ENCODE measurements at places on chromosomes 5 and 9.

- no peak for DNase-seq
These were observed 17.5 kb downstream of the IL9 start for GRCh38 chr5:135878156-135878620.

GRCh38 chr5:95949810-95950209 is 11.8 kb downstream of the ELL2 start:
- no peak for DNase-seq

DNA sequence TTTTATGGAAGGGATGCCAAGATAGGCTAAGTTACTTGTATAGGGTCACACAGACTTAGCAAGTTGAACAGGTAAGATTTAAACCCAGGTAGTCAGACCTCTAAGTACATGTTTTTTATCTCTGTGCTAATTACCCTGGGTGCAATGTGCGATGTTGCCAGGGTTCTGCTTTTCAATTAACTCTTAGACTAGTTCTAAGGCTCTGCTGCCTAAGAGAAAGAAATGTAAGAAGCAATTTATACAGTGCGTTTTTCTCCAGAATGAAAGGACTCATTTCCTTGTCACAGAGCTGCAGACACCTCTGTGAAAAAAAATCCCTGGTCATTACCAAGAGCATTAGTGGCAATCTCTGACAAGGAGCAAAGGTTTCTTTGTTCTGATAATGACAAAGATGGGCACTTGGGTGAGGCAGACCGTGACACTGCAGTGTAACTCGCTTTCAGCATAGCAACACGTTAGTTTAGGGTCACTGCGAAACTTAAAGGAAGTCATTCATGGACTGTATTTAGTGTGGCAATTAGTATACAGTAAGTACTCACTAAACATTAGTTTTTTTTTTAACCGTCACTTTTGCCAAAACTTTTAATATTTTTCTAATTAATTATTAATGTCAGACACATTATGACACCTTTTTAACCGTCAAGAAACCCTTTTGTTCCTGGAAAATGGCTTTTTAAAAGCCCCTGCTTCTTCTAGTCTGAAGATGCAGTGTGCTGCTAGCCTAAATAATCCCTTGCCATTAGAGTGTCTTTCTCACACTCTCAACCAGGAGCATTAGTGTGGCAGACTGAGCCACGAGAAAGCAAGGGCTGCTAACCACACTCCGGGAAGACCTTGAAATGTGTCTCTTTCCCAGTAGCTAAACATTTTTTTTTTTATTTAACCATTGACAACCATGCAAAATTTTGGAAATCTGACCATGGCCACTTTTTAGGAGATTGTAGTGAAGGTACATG is 520.0 kb upstream of the C9orf72 start:
- DNase-seq = no peak

- DNase-seq = no peak
These were observed 224.6 kb downstream of the GABBR2 start for GRCh38 chr9:98484162-98484561.

GRCh38 chr9:77965445-77966123 is 66.0 kb downstream of the GNAQ start:
- no peak for DNase-seq

DNA sequence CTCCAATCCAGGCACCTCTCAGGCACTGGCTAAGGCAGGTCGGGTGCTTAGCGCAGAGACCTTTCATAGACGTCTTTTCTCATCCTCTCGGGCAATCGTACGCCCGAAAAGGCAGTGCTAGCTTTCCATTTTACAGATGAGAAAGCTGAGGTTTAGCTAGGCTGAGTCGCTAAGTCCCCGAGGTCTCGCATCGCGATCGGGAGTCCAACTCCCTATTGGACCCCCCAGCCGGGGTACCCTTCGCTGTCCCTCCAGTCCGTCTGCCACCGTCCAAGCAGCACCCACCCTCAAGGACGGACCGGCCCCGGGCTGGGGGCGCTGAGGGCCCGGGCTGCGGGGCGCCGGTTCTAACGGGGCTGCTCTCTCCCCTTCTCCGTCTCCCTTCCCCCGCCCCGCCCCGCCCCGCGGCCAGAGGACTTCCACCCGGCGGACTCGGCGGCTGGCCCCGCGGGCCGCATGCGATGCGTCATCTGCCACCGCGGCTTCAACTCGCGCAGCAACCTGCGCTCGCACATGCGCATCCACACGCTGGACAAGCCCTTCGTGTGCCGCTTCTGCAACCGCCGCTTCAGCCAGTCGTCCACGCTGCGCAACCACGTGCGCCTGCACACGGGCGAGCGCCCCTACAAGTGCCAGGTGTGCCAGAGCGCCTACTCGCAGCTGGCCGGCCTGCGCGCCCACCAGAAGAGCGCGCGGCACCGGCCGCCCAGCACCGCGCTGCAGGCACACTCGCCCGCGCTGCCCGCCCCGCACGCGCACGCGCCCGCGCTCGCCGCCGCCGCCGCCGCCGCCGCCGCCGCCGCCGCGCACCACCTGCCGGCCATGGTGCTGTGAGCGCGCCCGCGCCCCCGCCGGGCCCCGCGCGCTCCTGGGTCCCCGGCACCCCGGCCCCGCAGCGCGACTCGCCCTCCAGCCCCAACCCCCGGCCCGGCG is 12.5 kb upstream of the EXOSC2 start:
- DNase-seq = peak; percentile 35

DNA sequence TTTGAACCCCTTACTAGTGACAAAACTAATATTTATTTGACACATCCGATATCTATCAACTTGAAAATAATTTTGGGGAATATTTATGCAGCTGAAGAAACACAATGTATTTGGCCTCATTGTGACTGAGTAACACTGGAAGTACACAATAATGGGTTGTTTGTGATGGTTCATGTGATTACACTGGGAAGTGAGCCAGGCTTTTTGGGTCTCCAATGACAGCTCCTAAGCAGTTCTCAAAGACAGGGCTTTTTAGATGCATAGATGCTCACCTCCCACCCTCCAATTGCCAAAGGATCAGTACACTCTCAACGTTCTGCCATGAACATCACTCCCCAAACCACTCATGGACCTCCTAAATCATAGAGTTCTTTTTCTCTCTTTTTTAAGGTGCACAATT is 170.0 kb downstream of the SLC24A2 start:
- DNase-seq = no peak

- DNase-seq = no peak
These were observed 62.2 kb downstream of the GCNT4 start for GRCh38 chr5:74990194-74990593.

GRCh38 chr5:165620394-165620793 is 2115.0 kb downstream of the MAT2B start:
- no peak for DNase-seq

- DNase-seq = no peak
These were observed 7.6 kb downstream of the LMX1B start for GRCh38 chr9:126621061-126621918.

DNA sequence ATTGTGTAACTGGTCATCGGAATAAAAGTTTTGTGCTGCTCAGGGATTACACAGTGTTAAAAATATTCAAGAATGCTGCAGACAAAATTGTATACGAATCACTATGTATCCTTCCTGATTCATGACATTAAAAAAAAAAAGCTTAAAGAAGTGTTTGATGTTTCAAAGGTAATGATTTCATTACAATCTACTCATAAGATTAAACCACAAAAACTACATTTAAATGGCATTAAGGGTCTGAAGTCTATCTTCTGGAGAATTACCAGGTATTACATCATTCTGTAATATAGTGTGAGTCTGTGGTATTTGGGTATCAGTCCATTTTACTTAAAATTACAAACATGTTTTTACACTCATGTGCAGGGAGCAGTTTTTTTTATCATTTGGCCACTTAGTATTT is 324.4 kb downstream of the NDUFS4 start:
- DNase-seq = no peak

GRCh38 chr5:154196955-154197652 is 6.6 kb downstream of the GALNT10 start:
- DNase-seq = no peak

DNA sequence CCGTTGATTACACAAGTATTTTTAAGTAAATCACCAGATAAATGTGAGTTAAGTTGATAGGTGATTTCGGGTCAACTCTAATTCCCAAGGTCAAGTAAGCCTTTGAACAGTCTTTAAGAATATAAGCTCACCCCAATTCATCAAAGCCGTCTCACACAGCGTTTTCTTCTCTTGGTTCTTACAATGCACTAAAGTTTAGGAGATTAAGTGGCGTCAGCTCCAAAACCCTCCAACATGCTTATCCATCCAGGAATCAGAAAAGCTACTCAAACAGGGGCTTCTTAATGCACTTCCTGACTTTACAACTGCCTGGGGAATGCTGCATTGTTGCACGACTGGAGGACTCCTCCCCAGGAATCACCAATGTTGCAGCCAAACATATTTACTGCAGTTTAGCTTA is 206.2 kb upstream of the EFNA5 start:
- DNase-seq = no peak
